ENCODE measurements at places on chromosomes 13 and 19.

GRCh38 chr19:13597640-13598039, 91.4 kb upstream of the CACNA1A start:
- DNase-seq, result no peak

DNA sequence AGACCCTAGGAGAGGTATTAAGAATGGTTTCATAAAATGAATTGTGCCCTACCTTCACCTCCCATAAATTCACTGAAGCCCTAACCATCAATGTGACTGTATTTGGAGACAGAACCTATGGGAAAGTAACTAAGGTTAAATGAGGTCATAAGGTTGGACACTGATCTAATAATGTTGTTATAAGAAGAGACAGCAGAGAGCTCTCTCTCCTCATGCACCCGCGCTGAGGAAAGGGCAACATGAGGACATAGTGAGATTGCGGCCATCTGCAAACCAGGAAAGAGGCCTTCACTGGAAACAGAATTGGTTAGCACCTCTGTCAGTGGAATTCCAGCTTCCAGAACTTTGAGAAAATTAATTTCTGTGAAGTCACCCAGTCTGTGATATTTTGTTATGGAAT, 1396.1 kb upstream of the MIR17HG start:
- DNase-seq, result no peak

- peak; percentile 83 for DNase-seq
Observed at GRCh38 chr19:10095948-10096614, 6.4 kb downstream of the ANGPTL6 start.

- DNase-seq, result no peak
Observed at GRCh38 chr19:16544473-16545231, 2.4 kb upstream of the CHERP start.

DNA sequence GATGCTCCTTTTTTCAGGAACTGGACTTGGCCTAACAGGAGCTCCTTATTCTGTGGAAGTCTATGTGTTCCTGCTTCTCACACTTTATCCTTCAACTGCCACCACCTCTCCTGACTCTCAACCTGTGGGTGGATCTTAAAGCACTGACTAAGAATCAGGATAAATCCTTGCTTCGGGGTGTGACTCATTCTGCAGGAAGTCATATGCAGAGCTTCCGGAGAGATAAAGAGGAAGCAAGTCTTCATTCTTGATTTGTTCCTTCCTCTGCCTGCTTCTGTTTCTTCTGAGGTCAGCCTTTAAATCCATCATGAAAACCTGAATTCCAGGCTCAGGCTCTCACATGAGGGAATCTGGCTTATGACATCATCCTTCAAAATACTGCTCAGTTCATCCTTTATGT, 137.1 kb upstream of the ATXN8OS start:
- no peak for DNase-seq
